ENCODE measurements at places on chromosomes 7 and 10.

GRCh38 chr10:26361971-26362370 is 76.2 kb upstream of the APBB1IP start:
- DNase-seq: no peak

DNA sequence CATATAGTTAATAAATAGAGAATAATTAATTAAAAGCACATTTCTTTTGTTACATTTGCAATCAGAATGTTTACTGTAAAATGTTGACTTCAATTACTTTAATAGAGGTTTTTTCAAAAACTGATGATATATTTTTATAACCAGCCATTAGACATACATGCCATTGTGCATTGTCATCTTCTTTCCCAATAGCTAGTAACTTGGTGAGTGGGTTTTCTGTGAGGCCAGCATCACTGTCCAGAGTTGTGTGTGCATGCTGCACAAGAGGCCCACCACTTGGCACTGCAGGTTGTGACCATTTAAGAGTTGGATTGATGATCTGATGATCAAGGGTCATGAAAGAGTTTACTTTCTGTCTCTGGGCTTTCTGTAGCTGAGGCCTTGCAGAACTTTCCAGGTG is 46.5 kb downstream of the TFEC start:
- no peak for DNase-seq

- no peak for DNase-seq
These were observed 6.8 kb downstream of the PTPN12 start for GRCh38 chr7:77543910-77544309.

GRCh38 chr7:7202375-7202720 is 20.0 kb downstream of the C1GALT1 start:
- no peak for DNase-seq

- DNase-seq: no peak
These were observed 2.4 kb downstream of the FEZF1 start for GRCh38 chr7:122301858-122302760.

DNA sequence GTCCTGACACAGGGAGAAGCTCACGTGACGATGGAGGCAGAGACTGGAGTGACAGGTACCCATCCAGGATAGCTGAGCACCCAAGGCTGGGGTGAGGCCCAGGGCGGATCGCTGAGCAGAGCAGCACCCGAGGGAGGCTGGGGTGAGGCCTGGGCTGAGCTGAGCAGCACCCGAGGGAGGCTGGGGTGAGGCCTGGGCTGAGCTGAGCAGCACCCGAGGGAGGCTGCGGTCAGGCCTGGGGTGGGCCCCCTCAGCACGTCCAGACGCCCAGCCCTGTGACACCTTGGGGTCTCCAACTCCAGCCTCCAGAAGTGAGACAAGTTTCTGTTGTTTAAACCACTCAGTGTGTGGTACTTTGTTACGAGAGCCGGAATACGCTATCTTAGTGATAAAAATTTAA is 236.3 kb downstream of the ZMYND11 start:
- no peak for DNase-seq

GRCh38 chr7:92625617-92626016 is 35.4 kb upstream of the FAM133B start:
- DNase-seq: no peak

DNA sequence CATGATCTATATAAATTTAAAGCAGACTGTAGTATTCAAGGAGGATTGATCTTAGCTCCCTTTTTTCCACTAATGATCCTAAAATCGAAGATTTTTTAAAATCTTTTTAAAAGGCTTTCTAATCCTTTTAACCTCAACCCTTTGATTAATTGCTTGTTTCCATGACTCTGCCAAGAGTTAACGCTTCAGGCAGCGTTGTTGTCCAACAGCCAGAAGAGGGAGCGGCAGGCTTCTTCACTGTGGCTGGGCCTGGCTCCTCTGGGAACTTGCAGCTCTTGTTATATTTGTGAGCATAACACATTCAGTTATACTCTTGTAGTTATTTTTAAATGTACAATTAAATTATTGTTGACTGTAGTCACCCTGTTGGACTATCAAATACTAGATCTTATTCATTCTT is 26.3 kb downstream of the CRCP start:
- DNase-seq: no peak
